ENCODE measurements at places on chromosomes 16 and 17. TPM values are rescaled to one million over a fixed set of nuclear protein-coding genes. Genes with fewer than 3 reads are reported as not detected.

Gene ORC6
- total RNA-seq, result 2.5 TPM

Gene CSH1
- total RNA-seq, result not detected

Gene CDH16
- total RNA-seq, result not detected

DNA sequence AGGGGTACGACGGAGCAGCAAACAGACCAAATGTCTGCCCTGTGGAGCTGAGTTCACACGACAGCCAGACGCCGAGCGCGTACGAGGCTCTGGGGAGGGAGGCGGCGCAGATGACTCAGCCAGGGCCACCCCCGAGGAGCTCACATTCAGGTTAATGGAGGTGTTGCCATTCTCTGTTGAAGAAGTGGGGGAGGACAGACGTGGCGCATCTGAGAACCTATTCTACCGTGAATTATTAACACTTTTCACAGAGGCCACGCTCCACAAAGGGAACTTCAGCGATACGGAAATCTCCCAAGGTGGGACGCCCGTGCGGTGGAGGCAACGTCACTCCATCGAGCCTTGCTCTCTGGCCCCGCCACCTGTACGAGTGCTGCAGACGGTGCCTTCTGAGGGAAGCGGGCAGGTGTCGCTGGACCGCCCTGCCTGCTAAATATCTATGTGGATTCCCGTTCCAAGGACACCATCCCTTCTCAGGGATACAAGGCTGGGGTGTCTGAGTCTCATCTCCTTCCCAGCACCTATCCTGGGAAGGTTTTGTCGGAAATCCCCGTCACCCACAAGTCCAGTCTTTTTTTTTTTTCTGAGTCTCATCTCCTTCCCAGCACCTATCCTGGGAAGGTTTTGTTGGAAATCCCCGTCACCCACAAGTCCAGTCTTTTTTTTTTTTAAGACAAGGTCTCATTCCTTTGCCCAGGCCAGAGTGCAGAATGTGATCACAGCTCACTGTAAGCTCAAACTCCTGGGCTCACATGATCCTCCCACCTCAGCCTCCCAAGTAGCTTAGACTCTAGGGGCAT is 19.0 kb downstream of the ABR start:
- DNase-seq, result no peak

DNA sequence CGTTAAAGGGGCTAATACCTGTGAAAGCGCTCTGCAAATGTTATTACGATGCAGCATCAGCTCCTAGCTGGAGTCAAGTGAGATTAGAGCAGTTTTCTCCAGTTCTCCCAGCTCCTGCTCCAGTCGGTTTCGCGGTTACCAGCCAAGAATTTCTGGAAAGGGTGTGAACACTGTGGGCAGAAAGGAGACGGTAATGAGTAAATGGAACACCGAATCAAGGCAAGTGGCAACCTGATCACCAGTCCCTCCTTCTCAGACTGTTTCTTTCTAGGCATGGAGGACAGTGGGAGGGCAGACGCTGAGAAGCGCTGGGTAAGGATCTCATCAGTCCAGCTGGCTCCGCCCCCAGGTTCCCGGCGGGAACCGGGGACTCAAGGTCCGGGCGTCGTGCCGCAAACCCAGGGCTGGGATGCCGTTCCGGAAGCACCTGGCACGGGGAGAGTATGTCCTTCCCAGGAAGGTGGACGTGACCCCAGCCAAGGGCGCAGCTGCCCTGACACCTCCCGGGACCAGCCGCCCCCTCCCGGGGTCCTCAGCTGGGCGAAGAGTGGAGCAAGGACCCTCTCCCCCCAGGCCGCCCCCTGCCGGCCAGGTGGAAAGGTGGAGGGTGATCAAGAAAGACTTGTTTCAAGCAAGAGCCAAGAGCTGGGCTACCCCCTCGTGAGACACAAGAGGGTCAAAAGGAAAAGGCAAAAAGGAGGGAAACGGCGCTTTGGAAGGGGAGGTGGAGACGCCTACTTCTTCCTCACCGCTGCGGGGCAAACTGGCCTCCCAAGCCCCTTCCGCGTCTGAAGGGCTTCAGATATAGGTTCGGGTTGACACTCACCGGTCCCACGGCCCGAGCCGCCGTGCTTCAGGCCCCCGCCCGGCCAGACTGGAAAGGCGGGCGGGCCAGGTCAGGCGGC is 481 bp downstream of the MYO19 start:
- DNase-seq, result peak; percentile 87

GRCh38 chr17:18218756-18219415 is 6.5 kb upstream of the LLGL1 start:
- no peak for DNase-seq

DNA sequence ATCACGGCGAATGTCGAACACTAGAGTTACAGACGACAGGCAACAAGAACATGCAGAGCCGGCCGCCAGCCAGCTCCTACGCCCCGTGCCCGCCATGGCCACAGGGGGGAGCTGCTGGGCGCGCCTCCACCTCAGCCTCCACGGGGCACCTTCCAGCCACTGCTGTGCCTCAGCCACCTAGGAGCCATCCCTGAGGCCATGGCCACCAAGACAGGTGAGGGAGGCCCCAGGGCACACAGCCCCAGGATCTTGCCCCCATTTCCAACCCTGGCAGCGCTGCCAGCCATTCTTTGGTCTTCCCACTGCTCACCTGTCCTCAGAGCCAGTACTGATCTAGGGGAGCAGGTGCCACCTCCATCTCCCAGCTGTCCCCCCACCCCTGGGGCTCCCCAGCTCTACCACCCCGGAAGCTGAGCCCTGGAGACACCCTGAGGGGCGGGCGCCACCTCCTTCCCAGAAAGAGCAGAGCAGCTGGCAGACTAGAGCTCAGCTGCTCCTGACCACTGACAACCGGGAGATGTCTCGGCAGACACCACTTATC is 11.8 kb downstream of the GNPTG start:
- no peak for DNase-seq

DNA sequence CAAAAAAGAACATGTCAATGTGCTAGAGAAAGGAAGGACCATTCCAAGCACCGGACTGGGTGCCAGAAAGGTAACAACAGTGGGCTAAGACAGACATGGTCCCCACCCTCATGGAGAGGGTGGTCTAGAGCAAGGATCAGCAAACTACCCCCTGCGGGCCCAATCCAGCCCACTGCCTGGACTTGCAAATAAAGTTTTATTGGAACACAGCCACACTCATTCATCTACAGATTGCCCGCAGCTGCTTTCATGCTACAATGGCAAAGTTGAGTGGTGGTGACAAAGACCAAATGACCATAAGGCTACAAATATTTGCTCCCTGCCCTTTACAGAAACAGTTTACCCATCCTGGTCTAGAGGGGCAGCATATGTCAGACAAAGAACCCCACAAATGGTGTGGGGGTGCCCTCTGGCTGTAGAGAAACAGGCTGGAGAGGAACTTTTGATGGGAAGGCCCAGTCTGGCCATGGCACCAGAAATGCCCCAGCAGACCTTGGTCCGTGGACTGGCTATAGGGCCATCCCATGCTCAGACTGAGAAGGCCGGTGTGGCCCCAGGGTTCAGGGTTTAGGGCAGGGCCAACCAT is 15.2 kb downstream of the CDH5 start:
- no peak for DNase-seq

Measured in sigmoid colon (tissue), 7 donors.